ENCODE measurements at places on chromosomes 4 and X. TPM values are rescaled to one million over a fixed set of nuclear protein-coding genes. Genes with fewer than 3 reads are reported as not detected.

The CT83 gene
- not detected for total RNA-seq

The FMR1NB gene
- not detected for total RNA-seq

The MORC4 gene
- 23.5 TPM for total RNA-seq

The POF1B gene
- total RNA-seq, result not detected

The FAM236A gene
- total RNA-seq, result not detected

The AFF2 gene
- total RNA-seq, result 0.79 TPM

The N4BP2 gene
- 4.6 TPM for total RNA-seq

The PLP1 gene
- total RNA-seq, result 0.26 TPM

The DDIT4L gene
- total RNA-seq, result 0.26 TPM

The AGTR2 gene
- total RNA-seq, result not detected

The ZDHHC15 gene
- total RNA-seq, result under 0.01 TPM

The NOX1 gene
- 0.17 TPM for total RNA-seq

The MAGEA1 gene
- total RNA-seq, result not detected

The ARMCX4 gene
- total RNA-seq, result 5.8 TPM

The PFKFB1 gene
- 0.16 TPM for total RNA-seq

The CFAP299 gene
- 8.3 TPM for total RNA-seq

The SRPX2 gene
- 36.9 TPM for total RNA-seq

The FRMD7 gene
- under 0.01 TPM for total RNA-seq

The GRXCR1 gene
- total RNA-seq, result not detected

The SLC7A11 gene
- 37.5 TPM for total RNA-seq

The SCML2 gene
- total RNA-seq, result 1.1 TPM

The KLHL34 gene
- total RNA-seq, result not detected

Data from bronchial smooth muscle cell (primary cell).